ENCODE measurements at places on chromosomes 6 and 20.

- DNase-seq: no peak
These were observed 222.9 kb downstream of the SLC24A3 start for GRCh38 chr20:19435316-19435715.

- DNase-seq: no peak
These were observed 20.5 kb downstream of the RFPL4B start for GRCh38 chr6:112367628-112368027.

DNA sequence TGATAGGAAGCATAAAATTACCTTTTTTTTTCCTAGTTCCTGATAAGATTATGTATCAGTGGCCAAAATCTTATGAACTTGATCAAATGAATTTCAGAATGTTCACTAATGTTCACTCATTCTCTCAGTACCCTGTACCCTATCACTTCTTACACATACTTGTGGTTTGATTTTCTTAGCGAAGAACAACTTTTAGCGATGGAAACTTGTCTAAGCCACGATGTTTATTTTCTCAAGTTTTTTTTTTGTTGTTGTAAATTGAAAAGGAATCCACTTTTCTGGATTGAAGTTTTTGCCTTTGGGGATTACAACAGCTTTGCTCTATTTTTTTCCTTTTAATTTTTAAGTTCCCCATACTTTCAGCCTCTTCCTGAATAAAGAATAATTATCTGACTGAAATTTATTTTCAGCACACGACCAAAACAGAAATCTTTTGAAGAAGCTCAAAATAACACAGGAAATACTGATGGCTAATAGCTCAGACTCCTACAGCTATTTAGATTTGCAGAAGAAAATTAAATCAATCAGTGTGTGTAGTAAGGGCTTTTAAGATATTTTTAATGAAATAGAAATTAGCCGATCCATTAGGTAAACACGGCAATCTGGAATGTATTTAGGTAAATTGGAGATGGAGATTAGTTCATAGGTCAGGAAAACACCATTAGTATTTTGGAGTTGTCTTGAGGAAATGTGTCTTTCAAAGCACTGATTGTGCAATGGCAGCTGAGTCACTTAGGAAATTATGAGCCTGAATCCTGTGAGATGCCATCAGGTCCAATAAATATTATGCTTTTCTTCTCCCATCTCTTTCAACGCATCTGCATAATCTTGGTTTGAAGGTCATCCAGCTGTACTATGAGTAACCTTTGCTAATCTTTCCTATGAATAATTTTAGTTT, 217.5 kb downstream of the GJA1 start:
- DNase-seq: no peak

- no peak for DNase-seq
These were observed 169.5 kb upstream of the LAMA2 start for GRCh38 chr6:128713461-128713860.

DNA sequence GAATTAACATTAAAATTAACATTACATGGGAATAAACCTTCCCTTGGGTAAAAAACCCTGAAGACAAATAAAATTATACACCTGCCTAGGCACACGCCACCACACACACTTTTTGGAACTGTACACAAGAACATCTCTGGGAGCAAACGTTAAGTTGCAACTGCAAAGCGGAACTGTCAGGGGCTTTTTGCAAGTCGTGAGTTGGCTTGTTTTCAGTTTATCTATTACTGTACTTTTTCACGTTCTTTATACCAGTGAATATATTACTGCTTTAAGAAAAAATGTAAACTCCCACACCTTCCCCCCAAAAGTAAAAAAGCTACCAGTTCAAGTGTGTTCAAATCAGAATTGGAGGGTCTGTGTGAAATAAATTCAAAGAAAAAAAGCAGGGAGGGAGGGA, 65.5 kb upstream of the NFATC2 start:
- DNase-seq: no peak

GRCh38 chr6:7749478-7749877, 23.6 kb downstream of the BMP6 start:
- no peak for DNase-seq

GRCh38 chr6:43945768-43946080, 175.7 kb downstream of the VEGFA start:
- DNase-seq: no peak

DNA sequence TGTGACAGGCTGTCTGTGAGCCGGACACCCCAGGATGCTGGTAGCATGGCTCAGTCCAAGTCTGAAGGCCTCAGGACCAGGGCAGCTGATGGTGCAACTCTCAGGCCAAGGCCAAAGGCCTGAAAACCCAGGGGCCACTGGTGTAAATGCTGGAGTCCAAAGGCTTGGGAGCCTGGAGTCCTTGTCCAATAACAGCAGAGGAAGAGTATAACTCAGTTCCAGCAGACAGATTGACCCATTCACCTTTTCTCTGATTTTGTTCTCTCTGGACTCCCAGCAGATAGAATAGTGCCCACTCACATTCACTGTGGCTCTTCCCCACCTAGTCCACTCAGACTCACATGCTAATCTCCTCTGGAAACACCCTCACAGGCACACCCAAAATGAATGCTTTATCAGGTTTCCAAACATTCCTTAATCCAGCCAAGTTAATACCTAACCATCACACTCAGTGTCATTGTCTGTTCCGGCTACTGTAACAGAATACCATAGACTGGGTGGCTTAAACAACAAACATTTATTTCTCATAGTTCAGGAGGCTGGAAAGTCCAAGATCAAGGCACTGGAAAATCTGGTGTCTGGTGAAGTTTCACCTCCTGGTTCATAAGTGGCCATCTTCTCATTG, 5.0 kb upstream of the TRAF3IP2 start:
- no peak for DNase-seq

DNA sequence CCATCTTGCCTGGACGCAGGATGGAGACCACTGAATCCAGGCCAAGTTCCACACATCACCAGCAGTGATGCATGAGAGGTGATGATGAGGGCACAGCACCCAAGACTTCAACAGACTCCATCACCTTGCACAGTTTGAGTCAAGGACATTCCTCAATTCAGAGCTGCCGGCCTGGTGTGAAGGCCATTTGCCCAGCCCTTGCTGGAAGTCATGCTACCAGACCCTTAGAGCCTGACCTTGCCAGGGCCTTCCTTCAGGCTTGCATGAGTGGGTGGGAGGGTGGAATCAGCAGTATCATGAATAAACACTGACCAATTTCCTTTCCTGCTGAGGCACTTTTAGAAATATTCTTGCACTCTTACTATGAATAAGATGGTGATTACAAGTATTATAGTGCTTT, 130.2 kb upstream of the SSTR4 start:
- DNase-seq: no peak

GRCh38 chr20:9225879-9226278, 157.0 kb downstream of the PLCB4 start:
- DNase-seq: no peak

DNA sequence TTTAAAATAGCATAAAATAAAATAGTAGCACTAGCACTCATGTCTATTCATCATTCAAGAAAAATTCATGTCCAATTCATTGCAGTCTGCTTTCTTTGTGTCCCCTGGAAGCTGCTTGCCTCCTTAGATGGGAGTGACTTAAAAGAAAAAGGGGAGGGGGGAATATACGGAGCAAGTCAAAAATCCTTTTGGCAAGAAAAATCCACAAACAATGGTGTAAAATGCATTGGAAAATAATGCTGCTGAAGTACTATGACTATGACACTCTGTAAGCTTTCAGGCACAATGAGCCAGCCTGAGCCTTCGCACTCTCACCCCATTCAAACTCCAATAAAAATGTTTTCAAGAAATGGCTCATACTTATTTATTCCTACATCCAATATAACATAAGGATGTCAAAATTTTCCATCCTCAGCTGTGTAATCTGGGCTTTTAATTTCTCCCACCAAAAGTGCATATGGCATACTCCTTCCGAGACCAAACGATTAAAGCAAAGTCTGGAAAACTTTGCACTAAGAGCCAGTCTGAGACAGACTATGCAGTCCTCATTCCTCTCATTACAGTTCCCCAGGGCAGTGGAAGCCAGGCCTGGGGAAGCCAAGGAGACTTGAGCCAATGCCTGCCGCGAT, 790 bp downstream of the NEDD9 start:
- DNase-seq: no peak

DNA sequence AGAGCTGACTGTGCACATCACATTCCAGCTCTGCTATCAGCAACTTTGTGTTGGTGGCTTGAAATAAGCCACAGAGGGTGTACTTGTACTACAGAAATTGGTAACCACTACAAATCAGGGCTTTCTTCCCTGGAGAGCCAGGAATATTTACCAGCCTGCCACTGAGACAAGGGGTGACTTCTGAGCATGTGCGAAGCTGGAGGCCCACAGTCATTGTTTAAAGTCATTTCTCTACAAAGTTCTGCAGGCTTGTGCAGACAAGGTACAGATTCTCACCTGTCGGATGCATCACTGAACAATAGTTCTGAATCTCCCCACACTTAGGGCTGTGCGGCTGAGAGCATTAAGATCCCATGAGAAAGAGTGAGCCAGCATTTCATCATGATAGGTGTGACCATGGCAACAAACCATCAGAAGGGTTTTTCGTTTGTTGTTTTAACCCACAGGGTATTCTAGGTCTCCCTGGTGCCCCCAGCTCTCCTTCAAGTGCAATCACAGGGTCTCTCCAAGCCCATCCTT, 292.8 kb downstream of the CDC5L start:
- no peak for DNase-seq

- no peak for DNase-seq
These were observed 144.3 kb upstream of the SPACA1 start for GRCh38 chr6:87903323-87903722.

DNA sequence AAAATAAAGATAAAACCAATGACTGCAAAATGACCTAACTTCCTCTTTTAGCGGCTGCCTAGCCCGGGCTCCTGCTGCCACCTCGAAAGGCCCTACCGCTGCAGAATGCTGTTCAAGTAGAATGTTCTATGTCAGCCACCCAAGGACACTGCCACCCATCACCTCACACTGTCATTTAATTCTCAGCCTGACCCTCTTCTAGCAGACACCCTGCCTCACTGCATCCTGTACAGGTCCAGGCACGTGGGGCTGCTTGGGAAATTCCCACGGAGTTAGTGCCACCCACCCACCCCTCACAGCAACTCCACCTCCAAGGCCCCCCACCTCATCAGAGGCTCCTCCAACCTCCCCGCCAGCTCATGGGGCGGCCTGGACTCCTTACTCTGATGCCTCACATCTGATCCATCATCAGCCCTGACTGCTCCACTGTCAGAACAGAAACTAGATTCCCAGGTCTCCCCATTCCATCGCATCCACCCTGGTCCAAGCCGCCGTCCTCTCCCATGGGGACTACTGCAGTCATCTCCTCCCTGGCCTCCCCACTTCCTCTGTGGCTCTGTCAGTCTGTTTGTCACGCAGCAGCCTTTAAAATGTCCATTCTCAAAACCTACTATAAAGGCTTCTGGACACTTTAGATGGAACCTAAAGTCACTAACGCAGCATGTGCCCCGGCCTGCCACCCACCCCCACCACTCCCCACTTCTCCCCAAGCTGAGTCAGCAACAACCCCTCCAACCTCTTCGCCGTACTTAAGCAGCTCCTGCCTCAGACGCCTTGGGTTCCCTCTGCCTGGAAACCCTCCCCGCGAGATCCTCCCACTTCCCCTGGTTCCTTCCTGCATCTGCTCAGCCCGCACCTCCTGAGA, 17.0 kb downstream of the NFATC2 start:
- no peak for DNase-seq

DNA sequence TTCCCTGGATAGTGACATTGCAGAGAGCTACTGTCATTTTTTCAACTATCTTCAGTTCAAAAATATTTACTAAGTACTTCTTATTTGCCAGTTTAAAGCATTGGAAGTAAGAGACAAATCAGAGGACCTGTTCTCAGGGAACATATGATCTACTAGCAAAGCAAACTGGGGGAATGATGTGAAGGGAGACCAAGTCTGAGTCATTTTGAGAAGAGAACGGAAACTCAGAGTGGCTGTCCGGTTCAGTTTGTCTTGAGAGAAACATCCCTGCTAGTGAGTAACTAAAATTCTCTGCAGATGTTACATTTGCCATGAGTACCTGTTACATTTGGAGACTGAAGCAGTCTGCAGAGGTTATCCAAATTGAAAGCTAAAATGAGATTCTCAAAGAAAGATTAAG, 118.3 kb downstream of the KCNQ5 start:
- DNase-seq: no peak

DNA sequence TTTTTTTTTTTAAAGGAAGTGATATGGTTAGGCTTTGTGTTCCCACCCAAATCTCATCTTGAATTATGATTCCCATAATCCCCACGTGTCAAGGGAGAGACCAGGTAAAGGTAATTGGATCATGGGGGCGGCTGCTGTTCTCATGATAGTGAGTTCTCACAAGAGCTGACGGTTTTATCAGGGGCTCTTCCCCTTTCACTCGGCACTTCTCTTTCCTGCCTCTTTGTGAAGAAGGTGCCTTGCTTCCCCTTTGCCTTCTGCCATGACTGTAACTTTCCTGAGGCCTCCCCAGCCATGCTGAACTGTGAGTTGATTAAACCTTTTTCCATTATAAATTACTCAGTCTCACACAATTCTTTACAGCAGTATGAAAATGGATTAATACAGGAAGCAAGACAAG, 64.3 kb downstream of the ZFP64 start:
- DNase-seq: no peak

DNA sequence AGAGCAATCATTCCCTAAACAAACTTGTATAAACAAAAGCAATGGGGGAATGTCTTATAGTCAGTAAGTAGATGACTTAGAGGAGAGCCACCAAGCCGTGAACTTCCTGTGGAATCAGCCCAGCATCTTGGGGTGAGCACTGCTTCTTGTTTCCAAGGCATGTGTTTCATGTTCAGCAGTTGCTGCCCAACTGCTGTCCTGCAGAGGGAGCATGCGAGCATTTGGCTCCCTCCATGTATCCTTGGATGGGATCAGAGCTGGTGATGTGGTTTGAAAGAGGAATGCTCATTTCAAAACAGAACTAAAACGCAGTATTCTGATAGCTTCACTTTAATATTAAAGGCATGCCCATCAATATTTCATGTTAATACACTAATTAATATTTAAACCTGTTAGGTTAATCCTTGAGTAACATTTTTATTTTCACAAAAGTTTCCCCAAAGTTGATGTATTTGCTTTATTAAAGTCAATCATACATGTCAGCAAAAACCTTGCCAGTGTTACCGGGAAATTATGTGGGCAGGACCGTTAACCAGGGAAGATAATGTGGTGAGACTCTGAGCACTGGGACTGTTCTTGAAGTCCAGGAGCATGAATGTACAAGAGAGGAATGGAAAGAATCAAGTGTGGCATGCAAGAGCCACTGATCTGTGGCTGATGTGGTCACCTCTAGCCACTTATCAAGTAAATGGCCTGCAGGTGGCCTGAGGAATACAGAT, 172.1 kb upstream of the GGTLC1 start:
- DNase-seq: no peak

DNA sequence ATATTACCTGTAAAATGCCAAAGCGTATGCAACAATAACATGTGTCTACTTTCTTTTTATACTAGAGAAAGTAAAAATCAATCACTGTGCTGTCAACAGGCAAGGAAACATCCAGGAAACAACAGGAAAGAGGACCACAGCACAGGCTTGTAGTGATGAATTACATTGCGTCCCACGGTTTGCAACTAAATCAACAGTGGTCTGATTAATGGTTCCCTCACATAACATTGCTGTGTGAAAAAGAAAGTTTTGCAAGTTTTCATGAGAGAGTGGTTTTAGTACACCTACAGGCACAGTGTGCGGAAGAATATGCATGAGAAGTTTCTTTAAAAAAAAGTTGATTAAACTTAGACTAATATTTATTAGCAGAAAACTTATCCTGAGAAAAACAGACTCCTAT, 329.5 kb upstream of the HSF2 start:
- DNase-seq: no peak

- DNase-seq: no peak
These were observed 67.9 kb upstream of the THBS2 start for GRCh38 chr6:169321546-169321945.

- DNase-seq: no peak
These were observed 22.2 kb downstream of the KDM1B start for GRCh38 chr6:18177286-18177965.

- no peak for DNase-seq
These were observed 47.5 kb upstream of the PROKR2 start for GRCh38 chr20:5364136-5364821.

All from NK-92 treated with Interleukin-12 subunit alpha and Interleukin-12 subunit beta, amount 100 ng/mL, for 24 hours (cell line).